Hepatocyte (in vitro differentiated cells): ENCODE measurements at places on chromosomes 7 and 10. TPM values are rescaled to one million over a fixed set of nuclear protein-coding genes. Genes with fewer than 3 reads are reported as not detected.
A peak's percentile ranks its signal among the peaks of the same experiment; 100 is the strongest.

Gene TEX36
- polyA plus RNA-seq: not detected in 2 replicates

- no peak for DNase-seq
Observed at GRCh38 chr10:23558361-23558799, 119.5 kb downstream of the OTUD1 start.

GRCh38 chr10:101967713-101968112 lies 88.3 kb downstream of the ARMH3 start:
- no peak for DNase-seq

GRCh38 chr7:81120803-81121202 lies 202.0 kb upstream of the SEMA3C start:
- no peak for DNase-seq

DNA sequence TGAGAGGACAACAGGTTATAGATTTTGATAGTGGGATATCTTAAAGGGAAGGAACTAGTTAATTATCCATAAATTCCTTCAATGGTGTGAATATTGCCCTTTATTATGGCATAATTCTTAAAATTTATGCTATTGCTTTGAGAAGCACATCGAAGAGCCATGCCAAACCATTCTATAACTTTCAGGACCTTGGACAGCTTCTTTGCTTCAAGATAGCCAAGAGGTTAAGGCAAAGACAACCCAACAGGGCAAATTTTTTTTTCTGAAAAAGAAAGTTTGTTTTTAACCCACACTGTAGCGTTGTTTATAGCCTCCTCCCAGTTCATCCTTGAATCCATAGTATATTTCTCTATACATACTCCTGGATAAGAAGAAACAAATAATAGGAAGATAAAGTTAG lies 103.2 kb downstream of the NRG3 start:
- DNase-seq: peak; percentile 72

- DNase-seq: no peak
Observed at GRCh38 chr7:158837790-158838637, 8.7 kb upstream of the ESYT2 start.

Gene GJD4
- not detected in 2 replicates for polyA plus RNA-seq
